Suprapubic skin (tissue), 4 donors: ENCODE measurements at places on chromosomes 4 and X.

GRCh38 chr4:121717680-121718237 lies 21.0 kb upstream of the ANXA5 start:
- no peaks in the 10 kb centered on the region for H3K36me3 ChIP-seq
- H3K27me3 ChIP-seq: no peaks in the 10 kb centered on the region
- DNase-seq: no peak

GRCh38 chrX:9785944-9786797 lies at the start of gene SHROOM2:
Gene SHROOM2 (plus strand): TSS chrX:9786429. CDS start chrX:9786546, 117 bp downstream.
- peaks cover 14% of the 10 kb centered on the region for H3K27me3 ChIP-seq
- H3K27ac ChIP-seq: peak within 1 kb of the TSS; percentile 51
- H3K4me3 ChIP-seq: peak within 1 kb of the TSS; percentile 57

DNA sequence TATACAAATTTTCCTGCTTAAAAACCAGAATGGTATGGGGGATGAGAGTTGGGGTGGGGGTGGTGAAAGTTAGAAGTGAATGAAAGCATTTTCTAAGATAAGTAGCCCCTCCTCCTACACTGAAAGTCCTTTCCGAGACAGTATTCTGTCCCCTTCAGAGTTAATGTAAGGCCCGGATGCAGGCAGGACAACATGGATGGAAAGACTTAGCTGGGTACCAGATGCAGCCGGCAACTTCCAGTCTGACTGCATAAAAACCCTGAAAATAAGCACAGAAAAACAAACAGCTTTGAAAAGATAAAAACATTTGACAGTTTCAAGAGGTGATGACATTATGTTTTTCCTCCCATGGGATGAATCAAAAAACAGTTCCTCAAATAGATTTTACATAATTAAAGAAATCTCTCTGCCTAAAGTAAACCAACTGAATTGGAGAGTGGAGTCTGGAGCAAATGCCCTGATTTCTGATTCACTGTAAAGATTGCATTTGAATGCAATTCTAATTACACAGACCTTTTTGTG lies 196.3 kb downstream of the GPAT3 start:
- no peaks in the 10 kb centered on the region for H3K27me3 ChIP-seq
- no peak overlapping the region for H3K4me3 ChIP-seq
- no peak for DNase-seq
- H3K36me3 ChIP-seq: no peaks in the 10 kb centered on the region

DNA sequence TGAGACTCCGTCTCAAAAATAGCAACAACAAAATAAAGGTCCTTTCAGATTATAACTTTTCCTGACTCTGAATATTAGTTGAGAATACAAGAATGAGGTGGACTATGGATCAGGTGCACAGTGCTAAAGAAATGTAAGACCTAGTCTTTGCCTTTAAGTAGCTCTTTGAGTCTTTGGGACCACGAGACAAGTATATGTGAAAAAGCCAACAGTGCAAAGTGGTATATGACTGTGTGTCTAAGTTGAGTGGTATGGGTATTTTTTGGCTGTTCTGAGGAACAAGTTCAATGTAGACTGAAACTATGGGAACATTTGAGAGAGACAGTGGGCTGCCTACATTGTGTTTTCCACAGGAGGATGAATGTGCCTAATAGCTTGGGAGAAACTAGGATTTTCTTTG lies 2.8 kb downstream of the GAB1 start:
- no peaks in the 10 kb centered on the region for H3K27me3 ChIP-seq
- no peaks in the 10 kb centered on the region for H3K36me3 ChIP-seq
- no peak overlapping the region for H3K27ac ChIP-seq

DNA sequence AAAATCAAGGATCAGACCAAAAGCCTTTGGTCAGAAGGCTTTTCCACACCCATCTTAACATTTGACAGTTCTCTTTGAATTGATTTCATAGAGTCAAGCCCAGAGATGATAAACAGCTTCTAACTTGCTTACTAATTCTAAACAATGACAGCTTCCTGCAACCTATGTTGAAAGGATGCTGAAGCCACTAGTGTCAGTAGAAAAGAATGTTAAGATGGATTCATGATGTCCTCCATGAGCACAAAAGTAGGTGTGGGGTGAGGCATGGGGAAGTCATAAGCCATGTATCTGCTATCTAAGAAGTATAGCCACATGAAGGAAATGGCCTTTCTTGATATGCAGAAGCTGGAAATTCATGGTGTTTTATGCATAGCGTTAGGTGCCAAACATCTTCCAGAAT lies 269.3 kb downstream of the DHX15 start:
- H3K4me3 ChIP-seq: no peak overlapping the region
- no peak for DNase-seq
- H3K27ac ChIP-seq: no peak overlapping the region
- H3K4me1 ChIP-seq: no peaks in the 10 kb centered on the region
- no peaks in the 10 kb centered on the region for H3K27me3 ChIP-seq

- H3K4me1 ChIP-seq: no peaks in the 10 kb centered on the region
- H3K27ac ChIP-seq: no peak overlapping the region
- H3K36me3 ChIP-seq: no peaks in the 10 kb centered on the region
- DNase-seq: no peak
Observed at GRCh38 chr4:177517862-177518261, 75.6 kb upstream of the AGA start.

DNA sequence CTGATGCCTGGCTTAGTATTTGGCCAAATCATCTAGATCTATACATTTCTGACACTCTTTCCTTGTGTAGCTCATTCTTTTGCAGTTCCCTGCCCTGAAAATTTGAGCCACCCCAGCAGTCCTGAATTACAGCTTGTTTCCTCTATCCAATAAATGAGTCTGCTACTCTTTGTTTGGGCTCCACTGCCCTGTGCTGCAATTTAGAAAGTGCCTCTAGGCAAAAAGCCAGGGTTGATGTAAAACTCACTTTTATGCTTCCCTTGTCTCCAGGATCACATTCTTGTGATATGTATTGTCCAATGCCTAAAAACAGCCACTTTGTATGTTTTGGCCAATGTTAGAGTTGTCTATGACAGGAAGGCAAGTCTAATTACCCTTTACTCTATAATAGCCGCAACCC lies 101.7 kb upstream of the MAP3K15 start:
- peaks cover 8% of the 10 kb centered on the region for H3K4me1 ChIP-seq
- no peak overlapping the region for H3K4me3 ChIP-seq
- H3K27ac ChIP-seq: no peak overlapping the region
- no peak for DNase-seq
- H3K36me3 ChIP-seq: no peaks in the 10 kb centered on the region
- no peaks in the 10 kb centered on the region for H3K27me3 ChIP-seq

DNA sequence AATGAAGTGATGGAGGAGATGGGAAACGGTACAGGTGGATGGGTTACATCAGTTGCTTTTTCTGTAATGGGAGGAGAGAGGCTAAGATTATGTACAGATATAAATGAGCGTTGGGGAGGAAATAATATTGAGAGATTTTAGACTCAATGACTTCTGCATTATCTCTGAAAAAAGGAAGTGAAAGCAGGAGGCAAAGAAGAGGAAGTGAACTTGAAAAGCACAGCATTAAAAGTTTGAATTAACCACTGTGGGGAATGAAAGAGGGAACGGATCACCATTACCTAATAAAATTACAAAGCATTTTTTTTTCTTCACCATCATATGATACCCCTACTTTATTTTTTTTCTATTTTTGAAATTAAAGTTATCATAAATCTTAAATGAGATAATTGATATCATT lies 1025.5 kb downstream of the RPA4 start:
- no peak overlapping the region for H3K4me3 ChIP-seq
- no peak overlapping the region for H3K27ac ChIP-seq
- H3K27me3 ChIP-seq: no peaks in the 10 kb centered on the region
- no peaks in the 10 kb centered on the region for H3K4me1 ChIP-seq
- DNase-seq: no peak
- H3K36me3 ChIP-seq: no peaks in the 10 kb centered on the region

- peaks cover 16% of the 10 kb centered on the region for H3K4me1 ChIP-seq
- H3K4me3 ChIP-seq: no peak overlapping the region
- no peaks in the 10 kb centered on the region for H3K27me3 ChIP-seq
- DNase-seq: no peak
Observed at GRCh38 chr4:163558539-163559044, 64.1 kb downstream of the TMA16 start.

GRCh38 chrX:52422884-52423283 lies 54.1 kb downstream of the XAGE2 start:
- no peaks in the 10 kb centered on the region for H3K27me3 ChIP-seq
- no peak for DNase-seq
- H3K4me1 ChIP-seq: no peaks in the 10 kb centered on the region
- no peak overlapping the region for H3K4me3 ChIP-seq
- no peak overlapping the region for H3K27ac ChIP-seq
- no peaks in the 10 kb centered on the region for H3K36me3 ChIP-seq

DNA sequence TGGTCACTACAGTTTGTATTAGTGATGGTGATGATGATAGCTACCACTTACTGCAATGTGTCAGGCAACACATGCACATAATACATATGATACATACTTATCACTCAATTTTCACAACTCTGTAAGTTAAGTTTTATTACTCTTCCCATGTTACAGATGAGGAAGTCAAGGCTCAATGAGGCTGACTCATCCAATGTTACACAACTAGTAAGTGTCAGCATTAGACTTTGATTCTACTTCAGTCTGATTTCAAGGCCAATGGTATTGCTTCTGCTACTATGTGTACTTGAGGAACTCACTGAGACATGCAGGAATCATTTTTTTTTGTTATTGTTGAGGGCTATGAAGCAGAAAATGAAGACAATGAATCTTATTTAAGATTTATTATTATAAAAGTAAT lies 96.4 kb upstream of the TRPC5OS start:
- no peaks in the 10 kb centered on the region for H3K27me3 ChIP-seq
- H3K4me1 ChIP-seq: no peaks in the 10 kb centered on the region
- no peak overlapping the region for H3K4me3 ChIP-seq
- no peaks in the 10 kb centered on the region for H3K36me3 ChIP-seq
- no peak overlapping the region for H3K27ac ChIP-seq
- DNase-seq: no peak

GRCh38 chr4:84965553-84966381 lies 723 bp downstream of the WDFY3 start:
- H3K4me1 ChIP-seq: peaks cover 31% of the 10 kb centered on the region
- no peaks in the 10 kb centered on the region for H3K36me3 ChIP-seq
- peak overlapping the region; percentile 97 for H3K27ac ChIP-seq
- H3K27me3 ChIP-seq: no peaks in the 10 kb centered on the region

GRCh38 chr4:79198951-79199587 lies 126.8 kb downstream of the NAA11 start:
- no peak overlapping the region for H3K27ac ChIP-seq
- H3K4me1 ChIP-seq: no peaks in the 10 kb centered on the region
- no peak for DNase-seq
- H3K4me3 ChIP-seq: no peak overlapping the region

DNA sequence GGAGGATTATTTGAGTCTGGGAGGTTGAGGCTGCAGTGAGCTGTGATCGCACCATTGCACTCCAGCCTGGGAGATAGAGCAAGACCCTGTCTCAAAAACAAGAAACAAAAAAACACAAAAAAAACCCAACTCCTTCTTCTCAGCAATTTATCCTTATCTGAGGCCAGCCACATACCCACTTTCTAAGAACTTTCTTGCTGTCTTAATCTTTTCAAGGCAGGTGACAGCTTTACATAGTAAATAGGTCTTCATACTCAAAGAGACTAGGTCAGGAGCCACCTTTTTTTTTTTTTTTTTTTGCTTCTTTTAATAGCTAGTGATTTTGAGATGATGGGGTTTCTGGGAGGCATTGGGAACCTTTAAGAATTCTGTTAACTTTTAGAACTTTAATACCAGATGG lies 26.1 kb upstream of the ZCCHC13 start:
- H3K4me3 ChIP-seq: no peak overlapping the region
- DNase-seq: no peak
- no peaks in the 10 kb centered on the region for H3K4me1 ChIP-seq
- no peak overlapping the region for H3K27ac ChIP-seq
- H3K36me3 ChIP-seq: peaks cover 55% of the 10 kb centered on the region

- no peaks in the 10 kb centered on the region for H3K27me3 ChIP-seq
Observed at GRCh38 chrX:155857561-155857960, 23.6 kb upstream of the VAMP7 start.

DNA sequence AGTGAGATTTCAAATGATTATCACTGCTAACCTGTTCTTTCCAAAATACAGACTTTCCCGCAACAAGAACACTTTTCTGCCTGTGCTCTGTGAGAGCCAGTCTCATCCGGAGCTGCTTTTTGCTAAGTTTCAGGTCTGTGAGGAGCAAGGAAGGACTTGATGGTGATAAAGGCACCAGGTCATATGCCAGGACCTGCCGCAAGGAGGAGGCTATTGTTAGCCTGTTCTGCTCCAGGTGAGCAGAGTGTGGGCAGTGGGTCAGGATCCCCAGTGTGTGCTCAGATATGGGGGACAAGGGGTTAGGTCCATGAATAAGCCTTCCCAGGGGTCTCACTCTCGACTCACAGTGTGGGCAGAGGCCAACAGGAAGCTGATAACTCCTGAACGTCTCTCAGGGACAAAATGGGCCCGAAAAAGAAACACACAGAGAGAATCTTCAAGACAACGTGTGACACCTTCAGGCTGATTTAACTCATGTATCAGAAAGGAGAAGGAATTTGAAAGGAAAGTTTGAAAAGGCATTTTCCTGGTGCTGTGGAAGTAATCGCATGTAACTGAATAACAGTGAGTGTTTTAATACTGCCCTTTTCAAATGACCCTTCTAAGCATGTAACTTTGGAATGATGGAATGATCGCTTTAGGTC lies 57.7 kb upstream of the PDLIM3 start:
- peaks cover 19% of the 10 kb centered on the region for H3K4me1 ChIP-seq
- H3K4me3 ChIP-seq: no peak overlapping the region
- H3K27me3 ChIP-seq: peaks cover 4% of the 10 kb centered on the region
- H3K27ac ChIP-seq: no peak overlapping the region
- H3K36me3 ChIP-seq: no peaks in the 10 kb centered on the region

GRCh38 chrX:23008431-23009099 lies 8.8 kb downstream of the DDX53 start:
- H3K27me3 ChIP-seq: no peaks in the 10 kb centered on the region
- no peaks in the 10 kb centered on the region for H3K4me1 ChIP-seq
- H3K4me3 ChIP-seq: no peak overlapping the region
- H3K36me3 ChIP-seq: no peaks in the 10 kb centered on the region

- H3K27ac ChIP-seq: no peak within 1 kb of the TSS
- no peak for DNase-seq
- H3K36me3 ChIP-seq: no peaks in the 10 kb centered on the region
- peak within 1 kb of the TSS; percentile 10 for H3K4me3 ChIP-seq
- H3K27me3 ChIP-seq: no peaks in the 10 kb centered on the region
Observed at GRCh38 chrX:70422851-70423341, at the start of gene GDPD2. Gene GDPD2 (plus strand): TSS chrX:70423314. CDS start chrX:70424985, 1,671 bp downstream.

- H3K4me3 ChIP-seq: no peak overlapping the region
- no peak overlapping the region for H3K27ac ChIP-seq
- peaks cover 9% of the 10 kb centered on the region for H3K4me1 ChIP-seq
Observed at GRCh38 chr4:169051761-169052593, 41.9 kb upstream of the CBR4 start.
